ENCODE measurements at places on chromosomes 16 and 17.
A peak's percentile ranks its signal among the peaks of the same experiment; 100 is the strongest.

- DNase-seq: no peak
Measured at GRCh38 chr16:71917900-71918299, 22.6 kb downstream of the IST1 start.

DNA sequence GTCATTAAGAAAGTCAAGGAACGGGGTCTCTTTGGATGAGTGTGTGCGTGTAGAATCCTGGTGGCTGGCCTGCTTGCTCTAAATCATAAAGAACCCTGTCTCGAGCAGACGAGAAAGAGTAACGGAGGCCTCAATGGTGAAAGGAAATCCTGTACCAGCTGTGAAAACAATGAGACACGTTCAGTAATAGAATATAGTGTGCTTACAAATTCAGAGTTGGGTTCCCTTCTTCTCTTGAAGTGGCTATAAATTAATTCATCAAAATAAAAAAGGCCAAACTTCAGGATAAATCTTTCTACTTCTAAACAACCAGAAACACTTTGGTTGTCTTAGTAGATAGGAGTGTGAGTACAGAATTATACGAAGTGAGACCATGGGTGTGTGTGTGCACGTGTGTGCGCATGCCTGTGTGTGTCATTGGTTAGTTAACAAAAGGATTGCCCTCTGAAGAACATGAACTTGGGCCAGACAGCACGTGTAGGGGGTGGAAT is 48.5 kb downstream of the WWOX start:
- no peak for DNase-seq

GRCh38 chr16:28491970-28492474 is at the start of gene CLN3:
Gene CLN3, minus strand, starts transcription at chr16:28492074. Its CDS starts 315 bp downstream, at chr16:28491759.
- peak; percentile 67 for DNase-seq

DNA sequence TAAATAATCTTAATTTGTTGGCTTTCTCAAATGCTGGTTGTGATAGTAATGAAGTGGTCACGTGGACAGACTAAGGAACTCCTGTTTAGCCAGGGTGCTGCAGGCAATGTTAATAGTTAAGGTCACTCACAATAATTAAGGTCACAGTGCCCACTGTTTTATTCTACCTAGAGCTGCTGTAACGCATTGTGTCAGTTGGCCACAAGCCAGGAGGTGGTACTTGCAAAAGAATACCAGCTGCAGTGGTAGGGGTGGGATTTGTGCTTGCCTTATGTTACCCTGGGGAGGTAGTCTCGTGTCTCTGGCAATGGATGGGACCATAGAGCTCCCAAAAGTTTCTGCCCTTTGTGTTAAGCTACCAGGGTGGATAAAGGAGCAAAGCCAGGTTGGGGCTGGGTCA is 969.1 kb upstream of the CDH8 start:
- no peak for DNase-seq

DNA sequence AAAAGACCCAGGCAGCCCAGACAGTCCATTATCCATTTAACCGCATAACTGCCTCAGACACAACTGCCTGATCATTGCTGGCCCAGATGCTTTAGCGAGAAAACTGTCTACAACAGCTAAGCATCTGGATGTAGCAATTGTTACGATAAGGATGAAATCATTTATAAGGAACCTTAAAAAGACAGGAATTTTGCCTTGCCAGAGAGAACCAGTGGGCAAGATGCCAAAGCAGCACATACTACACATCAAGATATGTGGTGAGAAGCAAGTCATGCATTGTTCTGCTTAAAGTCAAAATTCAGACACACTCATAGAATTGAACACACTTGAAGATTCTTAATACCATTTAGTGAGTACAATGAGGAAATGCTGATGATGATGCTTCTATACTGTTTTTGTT is 1525.3 kb downstream of the CDH8 start:
- no peak for DNase-seq

GRCh38 chr16:54493594-54493993 is 207.0 kb upstream of the IRX3 start:
- no peak for DNase-seq

GRCh38 chr16:27355610-27356009 is 41.8 kb downstream of the IL4R start:
- no peak for DNase-seq

DNA sequence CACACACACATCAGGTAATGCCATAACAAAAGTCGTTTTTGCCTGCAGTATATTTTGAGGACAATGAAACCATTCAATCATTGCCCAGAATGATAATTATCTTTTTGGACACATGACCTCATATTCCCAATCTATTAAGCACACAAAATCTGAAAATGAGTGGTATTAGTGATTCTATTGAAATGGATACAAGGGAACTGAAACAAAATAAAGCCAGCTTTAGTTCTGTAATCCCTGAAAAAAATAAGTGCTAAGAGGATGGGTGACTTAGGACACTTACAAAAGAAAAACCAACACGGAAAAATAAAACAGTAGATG is 128.3 kb upstream of the MAF start:
- DNase-seq: no peak

- DNase-seq: no peak
Measured at GRCh38 chr17:8922451-8922850, 43.1 kb downstream of the PIK3R5 start.

GRCh38 chr16:56641166-56641565 is 2.7 kb downstream of the MT1A start:
- DNase-seq: no peak

GRCh38 chr16:89201439-89202377 is 1.4 kb upstream of the SLC22A31 start:
- peak; percentile 46 for DNase-seq

DNA sequence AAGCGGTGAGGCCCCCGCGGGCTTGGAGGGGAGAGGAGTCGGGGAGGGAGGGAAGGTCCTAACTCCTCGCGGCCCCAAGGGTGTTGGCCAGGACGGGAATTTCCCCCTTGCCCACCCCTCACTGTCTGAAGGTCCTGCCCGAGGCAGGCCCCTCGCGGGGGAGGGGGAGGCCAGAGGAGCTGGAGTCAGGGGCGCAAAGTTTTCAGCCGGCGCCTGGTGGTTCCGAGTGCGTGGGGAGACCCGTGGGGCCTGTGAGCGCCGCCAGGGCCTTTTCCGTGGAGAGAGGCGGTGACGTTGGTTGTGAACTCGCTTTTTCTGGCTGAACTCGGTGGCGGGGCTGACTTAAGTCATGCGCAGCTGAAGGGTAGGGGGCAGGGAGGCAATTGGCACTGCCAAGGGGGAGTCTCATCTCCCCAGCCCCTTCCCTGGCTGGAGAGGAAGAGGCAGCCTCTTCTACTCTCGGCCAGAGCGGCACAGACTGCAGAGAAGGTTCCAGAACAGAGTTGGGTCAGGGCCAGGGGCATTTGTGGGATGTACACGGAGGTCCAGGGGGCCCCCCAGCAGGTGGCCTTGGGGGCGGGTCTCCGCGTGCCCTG is 1.5 kb downstream of the CACNA1H start:
- no peak for DNase-seq

- no peak for DNase-seq
Measured at GRCh38 chr17:3888343-3889171, 4.3 kb downstream of the CAMKK1 start.

DNA sequence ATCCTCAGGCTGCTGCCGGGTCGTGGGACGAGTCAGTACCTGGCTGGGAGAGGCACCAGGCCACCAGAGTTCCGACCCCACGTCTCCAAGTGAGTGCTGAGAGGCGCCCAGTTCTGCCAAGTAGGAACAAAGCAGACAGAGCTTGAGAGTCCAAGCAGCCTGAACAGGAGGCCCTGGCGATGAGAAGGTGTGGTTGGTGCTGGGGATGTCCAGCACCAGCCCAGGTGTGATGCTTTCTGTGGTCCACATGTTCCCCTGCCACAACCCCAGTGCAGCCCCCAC is 10.8 kb downstream of the TAX1BP3 start:
- no peak for DNase-seq

GRCh38 chr16:62038646-62039045 is 2.4 kb upstream of the CDH8 start:
- no peak for DNase-seq

GRCh38 chr17:5837055-5837491 is 233.1 kb upstream of the WSCD1 start:
- no peak for DNase-seq

GRCh38 chr17:50818261-50818660 is 17.1 kb upstream of the WFIKKN2 start:
- DNase-seq: no peak

DNA sequence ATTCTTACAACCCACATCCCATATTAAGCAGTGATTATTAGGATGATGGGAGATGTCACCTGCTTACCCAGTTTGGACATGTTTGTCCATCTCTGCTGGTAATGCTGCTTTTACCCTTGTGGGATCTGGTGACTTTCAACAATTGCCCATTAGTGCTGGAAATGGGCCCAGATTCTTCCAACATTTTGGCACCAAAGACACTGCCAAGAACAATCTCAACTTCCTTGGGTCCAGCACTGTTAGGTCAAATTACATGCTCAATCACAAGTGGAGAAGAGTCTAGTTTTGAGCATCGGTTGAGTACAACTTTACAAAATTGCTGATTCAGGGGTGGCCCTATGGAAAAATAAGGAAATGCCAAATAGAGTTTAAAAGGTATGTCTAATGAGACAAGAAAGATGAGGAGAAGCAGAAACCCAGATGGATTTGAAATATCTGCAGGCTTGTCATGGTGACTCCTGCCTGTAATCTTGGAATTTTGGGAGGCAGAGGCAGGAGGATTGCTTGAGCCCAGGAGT is 13.0 kb upstream of the ZFP3 start:
- DNase-seq: no peak

DNA sequence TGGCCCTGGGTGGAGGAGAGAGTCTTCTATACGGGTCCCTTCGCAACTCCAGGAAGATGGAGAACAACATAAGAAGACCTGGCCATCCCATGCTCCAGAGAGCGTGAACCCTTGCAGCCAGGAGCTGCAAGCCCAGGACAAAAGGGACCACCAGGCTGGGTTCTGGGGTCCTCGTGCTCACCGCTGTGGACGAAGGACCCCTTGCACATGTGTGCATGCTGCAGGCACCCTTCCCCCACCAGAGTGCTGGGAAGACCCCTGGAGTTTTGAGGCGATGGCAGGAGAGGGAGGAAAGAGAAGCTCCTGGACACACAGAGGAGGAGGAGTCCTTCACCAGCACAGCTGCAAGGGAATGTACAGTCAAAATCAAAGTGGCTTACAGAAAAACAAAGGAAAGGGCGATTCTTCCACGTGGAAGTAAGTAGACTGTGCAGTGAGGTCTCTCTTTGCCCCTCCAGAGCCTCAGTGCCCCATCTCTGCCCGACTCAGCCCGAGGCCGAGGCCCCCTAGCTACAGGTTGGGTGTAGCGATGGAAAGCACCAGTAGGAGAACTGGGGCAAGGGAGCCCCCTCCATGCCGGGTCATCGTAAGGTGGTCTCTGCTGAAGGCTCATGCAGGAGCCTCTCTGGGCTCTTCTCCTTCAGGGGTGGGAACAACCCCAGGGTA is 51.3 kb downstream of the PIMREG start:
- DNase-seq: no peak

DNA sequence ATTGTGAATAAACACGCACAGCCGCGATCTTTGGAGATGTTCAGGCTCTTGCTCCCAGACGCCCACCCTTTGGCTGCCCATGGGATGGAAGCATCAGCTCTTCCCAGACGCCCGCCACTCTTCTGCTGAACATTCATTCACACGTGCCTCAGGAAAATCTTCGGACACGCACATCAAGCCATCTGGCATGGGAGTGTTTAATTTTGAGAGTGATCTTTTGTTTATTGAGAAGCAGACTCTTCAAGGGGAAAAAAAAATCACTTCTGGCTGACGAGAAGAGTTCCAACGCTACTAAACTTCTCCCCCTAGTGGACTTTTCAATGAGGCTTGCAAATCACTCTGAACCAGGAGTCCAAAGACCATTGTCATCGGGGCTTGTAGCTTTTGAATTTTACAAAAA is 62.0 kb upstream of the NUDT7 start:
- no peak for DNase-seq

- peak; percentile 17 for DNase-seq
Measured at GRCh38 chr17:7046127-7046724, 2.3 kb upstream of the SLC16A11 start.

- no peak for DNase-seq
Measured at GRCh38 chr17:80857756-80858171, 133.9 kb upstream of the CHMP6 start.

- no peak for DNase-seq
Measured at GRCh38 chr17:38749223-38750043, 1.3 kb upstream of the PCGF2 start.

DNA sequence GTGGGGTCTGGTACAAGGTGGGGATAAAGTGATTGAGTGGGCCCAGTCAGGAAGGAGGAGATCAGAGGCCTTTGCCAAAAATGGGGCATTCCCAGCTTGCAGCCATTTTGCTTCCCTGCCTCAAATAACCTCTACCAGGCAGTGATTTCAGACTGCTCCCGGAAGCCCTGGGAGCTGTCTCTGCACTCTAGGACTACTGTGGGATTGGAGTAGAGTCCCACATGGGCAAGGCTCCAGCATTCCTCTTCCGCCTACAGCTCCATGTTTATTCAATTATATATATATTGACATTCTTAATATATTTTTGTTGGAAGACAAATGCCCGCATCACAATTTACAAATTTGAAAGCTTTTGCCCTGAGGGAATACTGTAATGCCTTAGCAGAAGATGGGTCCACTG is 13.5 kb downstream of the SUPT6H start:
- no peak for DNase-seq

Data from activated naive CD4-positive, alpha-beta T cell (primary cell).